ENCODE measurements at places on chromosomes 1 and 21.

DNA sequence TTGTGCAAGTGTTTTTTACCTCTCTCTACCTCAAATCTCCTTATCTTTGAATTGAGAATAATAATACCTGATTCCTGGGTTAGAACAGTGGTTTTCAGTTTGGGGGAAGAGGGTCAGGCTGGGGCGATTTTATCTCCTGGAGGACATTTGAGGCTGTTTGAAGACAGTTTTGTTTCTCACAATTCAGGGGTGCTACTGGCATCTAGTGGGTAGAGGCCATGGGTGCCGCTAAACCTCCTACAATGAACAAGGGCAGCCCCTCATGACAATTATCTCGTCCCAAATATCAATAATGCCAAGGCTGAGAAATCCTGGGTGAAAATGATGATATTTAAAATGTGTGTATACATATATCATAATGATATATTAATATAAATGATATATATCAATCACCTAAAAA is 139.1 kb upstream of the USH2A start:
- DNase-seq, result no peak

- DNase-seq, result no peak
These were observed 71.3 kb upstream of the PRDX6 start for GRCh38 chr1:173405834-173406233.

- no peak for DNase-seq
These were observed 57.6 kb upstream of the CRB1 start for GRCh38 chr1:197210426-197210825.

DNA sequence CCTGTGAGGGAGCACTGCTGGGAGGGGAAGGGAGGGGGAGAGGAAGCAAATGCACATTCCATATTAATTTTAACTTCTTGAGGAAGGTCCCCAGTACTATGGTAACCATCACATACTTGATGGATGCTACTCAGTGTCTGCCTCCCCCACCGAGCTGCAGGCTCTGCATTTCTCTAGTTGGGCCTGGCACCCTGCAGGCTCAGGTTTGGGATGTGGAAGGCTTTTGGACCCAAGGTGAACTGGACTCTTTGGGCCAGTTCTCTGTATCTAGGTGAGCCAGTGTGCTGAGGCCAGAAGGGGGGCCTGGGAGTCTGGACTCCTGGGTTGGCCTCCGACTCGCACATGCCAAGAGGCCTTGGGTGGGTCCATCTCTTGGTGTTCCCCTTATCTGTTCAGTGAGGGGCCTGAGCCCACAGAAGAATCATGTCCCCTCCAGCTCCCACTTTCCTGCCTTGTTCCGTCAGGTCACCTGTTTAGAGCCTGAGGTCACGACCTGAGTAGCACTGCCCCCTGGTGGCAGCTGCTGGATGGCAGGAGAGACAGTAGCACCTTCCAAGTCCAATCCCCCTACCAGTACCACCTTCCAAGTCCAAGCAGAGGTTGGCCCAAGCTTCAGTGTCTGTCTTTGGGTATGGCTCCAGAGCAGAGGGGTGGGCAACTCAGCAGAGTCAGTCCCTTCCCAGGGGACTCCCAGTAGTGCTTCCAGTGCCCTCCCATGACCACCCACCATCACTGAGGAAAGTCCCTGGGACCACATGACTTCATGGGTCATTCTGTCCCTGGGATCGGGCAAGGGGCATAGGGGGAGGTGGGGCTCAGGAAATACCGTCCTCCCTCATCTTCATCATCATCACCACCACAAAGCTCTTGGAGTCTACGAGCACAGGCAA is 241.8 kb downstream of the TRABD2B start:
- DNase-seq, result no peak

- DNase-seq, result no peak
These were observed 19.9 kb downstream of the ETNK2 start for GRCh38 chr1:204131978-204132377.

DNA sequence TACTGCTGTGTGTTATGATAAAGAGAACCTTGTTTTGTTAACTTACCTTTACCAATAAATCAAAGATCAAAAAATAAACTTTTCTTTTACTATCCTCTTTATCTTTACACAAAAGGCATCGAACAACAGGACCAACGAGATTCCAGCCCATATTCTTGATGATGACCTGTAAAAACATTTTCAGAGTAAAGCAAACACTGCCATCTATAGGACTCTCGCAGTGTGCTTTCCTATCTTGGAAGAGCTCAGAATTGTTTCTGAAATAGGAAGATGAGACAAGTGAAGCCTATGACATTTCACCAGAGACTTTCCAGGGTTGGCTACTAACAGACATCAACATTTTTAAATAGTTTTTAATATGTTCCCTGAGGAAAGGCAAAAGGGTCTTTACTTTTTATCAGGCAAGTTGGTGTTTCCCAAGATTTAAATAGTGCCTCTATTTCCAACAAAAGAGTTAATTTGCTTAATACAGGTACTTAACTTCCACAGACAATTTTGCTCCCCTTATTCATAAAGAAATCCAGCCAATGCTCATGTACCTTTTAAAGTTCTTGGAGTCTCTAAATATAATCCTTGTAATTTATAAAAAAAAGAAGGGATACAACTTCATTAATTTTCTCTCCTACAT is 7.3 kb downstream of the GLMN start:
- DNase-seq, result no peak

- no peak for DNase-seq
These were observed 109.6 kb downstream of the KCNN3 start for GRCh38 chr1:154760469-154760933.

DNA sequence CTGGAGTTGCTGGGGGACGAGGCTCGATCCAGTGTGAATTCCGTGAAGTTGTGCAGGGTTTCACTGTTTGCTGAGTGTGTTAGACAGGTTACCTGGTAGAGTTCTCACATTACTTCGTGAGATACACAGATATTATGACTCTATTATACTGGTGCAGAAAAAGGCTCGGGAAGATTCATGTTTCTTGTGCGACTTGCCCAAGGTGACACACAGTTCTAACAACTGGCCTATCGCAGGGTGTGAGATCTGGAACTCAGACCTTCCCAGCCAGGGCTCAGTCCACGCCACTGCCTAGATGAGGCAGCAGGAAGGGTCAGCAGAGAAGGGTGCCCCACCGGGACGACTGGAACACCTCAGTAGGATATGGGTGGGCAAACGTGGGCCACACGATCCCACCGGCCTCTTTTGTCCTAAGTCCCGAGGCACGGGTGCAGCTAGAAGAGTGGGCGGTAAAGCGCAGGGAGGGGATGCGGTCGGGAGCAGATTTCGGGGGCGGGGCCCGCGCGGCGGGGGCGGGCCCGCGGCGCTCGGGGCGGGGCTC is 296 bp upstream of the RNPEP start:
- peak; percentile 35 for DNase-seq

DNA sequence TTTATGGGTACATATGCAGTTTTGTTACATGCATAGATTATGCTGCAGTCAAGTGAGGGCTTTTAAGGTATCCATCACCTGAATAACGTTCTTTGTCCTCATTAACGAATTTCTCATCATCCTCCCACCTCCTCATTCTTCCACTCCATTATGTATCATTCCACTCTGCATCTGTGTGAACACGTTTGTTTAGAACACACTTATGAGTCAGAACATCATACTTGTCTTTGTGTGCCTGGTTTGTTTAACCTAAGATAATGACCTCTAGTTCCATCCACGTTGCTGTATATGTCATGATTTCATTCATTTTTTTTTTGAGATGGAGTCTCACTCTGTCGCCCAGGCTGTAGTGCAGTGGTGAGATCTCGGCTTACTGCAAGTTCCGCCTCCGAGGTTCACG is 6.7 kb upstream of the MPC2 start:
- no peak for DNase-seq

GRCh38 chr1:11930571-11931445 is 3.7 kb upstream of the PLOD1 start:
- DNase-seq, result peak; percentile 47

DNA sequence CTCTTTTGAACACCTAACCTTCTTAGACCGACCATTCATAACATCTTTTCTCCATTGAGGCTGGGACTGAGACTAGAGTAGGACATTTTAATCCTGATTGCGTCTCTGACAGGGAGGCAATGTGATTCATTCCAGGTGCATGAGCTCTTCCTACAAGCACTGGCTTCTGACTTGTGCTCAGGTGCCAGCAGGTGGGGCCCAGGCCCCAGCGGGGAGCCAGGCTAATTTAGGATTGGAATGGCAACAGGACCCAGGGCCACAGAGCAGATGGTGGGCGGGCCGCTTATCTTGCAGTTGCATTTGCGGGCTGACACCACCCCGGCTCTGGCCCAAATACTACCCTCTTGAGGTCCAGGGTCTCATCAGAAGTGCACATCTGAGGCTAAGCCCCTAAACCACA is 4.1 kb downstream of the GPA33 start:
- no peak for DNase-seq

DNA sequence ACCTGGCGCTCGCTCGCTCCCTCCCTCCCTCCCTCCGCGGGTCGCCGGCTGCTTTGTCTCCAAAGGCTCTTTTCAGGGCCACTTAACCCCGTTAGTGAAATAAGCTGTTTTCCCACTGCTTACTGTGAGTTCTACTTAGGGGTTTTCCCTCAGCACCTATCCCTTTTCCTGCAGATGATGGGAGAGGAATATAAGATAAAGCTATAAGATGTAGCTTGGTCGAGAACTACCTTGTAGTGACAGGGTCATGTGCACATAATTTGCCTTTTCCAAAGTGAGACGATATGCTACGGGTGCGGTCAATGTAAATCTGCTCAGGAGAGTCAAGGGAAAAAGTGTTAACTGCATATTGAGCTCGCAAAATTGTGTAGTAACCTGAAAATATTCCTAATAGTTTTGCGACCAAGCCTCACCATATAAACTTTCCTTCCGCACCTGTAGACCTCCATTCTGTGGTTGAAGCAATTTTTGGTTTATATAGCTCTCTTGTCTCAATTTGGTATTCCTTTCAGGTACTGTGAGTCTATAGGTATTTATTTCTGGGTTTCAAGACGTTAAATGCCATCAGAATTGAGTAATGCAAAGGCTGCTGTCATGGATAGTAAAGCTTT is 55.8 kb upstream of the BOLA1 start:
- no peak for DNase-seq

DNA sequence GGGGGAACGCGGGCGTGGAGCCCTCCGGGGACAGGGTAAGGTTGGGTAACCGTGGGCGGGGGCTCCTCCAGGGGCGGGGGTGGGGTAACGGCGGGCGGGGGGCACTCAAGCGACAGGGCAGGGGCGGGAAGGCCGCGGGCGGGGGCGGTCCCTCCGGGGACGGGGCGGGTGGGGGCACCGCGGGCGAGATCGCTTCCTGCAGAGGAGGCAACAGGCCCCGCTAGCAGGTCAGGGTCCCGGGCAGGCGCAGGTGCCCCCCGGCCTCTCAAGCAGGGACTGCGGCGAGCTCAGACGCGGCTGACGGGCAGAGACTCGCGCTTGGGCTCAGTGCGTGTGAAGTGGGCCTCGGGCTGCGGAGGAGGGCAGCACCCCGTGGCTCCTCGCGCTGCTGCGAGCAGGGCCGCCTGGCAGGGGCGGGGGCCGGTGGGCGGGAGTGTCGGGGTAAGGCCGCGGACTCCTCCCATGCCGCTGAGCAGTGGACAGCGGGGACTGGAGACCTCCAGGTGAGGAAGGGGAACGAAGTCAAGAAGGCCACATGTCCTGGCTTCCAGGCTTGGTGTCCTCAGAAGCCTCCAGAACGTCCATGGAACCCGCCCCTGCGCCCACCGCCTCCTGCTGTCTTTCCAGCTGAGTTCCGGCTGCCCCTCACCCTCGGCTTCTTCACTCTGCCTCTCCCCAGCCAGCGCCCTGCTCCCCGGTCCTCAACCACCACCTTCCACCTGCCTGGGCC is 627 bp upstream of the GNB1 start:
- no peak for DNase-seq

DNA sequence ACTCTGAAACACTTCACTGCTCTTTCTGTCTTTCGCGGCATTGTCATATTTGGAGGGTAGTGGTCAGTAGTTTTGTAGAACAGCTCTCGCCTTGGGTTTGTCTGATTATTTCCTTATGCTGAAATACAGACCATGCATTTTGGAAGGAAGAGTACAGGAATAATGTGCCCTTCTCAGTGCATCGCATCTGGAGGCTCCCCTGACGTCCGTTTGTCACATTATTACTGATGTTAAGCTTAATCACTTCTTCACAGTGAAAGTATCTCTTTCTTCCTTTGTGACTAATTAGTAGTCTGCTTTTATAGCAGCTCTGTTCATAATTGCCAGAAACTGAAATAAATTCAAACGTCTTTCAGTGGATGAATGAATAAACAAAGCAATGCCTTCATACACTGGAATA is 85.7 kb upstream of the CXADR start:
- no peak for DNase-seq

GRCh38 chr21:32916088-32916487 is 109.6 kb upstream of the OLIG2 start:
- no peak for DNase-seq

DNA sequence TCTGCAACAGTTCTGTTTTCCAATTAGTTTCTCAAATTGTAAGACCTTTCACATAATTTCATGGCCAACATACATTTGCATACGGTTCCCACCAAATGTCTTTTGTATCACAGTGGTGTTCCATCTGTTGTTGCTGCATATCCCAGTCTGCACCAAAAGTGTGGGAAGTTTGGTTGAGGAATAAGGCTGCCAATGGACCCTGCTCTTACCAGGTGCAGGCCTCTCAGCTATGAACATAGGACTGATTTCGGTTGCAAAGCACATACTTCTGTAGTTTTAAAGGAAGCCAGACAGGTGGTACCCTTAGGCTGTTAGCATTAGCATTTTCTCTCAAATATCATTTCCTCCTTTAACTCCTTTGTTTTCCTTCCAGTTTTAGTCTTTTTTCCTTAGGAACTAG is 33.8 kb downstream of the ADGRL4 start:
- no peak for DNase-seq

DNA sequence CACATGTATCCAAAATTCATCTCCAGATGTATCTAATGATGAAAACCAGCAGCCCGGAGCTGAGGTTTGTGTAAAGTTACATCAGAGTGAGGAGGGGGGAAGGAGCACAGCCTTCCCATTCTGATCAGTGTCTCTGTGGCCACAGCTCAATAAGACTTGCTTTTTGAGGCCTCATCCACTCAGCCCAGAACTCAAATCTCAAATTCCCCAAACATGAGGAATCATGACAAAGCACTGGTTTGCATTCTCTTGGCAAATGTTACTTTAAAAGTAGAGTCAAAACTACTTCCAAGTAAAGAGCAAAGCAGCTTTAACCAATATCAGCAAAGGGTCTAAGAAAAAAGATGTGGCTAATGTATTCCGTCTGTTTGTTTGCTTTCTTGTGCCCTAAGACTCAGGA is 30.9 kb downstream of the CCN1 start:
- no peak for DNase-seq

DNA sequence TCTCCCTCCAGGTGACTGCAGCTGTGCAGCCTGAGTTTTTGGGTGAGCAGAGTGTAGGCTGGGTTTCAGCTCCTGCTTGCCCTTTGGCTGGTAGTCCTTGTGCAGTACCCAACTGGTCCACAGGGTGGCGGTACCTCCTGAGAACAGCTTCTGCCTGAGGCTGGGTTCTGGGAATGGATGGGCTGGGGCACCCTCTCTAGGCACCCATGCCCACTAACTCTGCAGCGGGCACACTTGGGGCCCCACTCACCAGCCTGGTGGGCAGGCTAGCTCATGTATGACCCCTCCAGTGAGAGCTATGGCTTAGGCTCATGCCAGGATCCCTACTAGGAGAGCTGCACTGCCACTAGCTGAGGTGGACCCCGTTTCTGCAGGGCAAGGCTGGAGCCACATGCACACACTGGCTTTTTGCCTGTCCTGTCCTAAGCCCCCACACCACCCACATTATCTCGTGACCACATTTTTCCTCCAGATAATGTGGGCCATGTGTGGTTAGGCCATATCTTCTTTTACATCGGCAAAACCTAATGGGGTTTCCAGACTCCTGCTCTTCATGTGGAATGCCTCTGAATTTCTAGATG is 15.5 kb upstream of the GSTM4 start:
- DNase-seq, result no peak

- DNase-seq, result no peak
These were observed 37.7 kb downstream of the SYF2 start for GRCh38 chr1:25194572-25195020.
